Kidney epithelial cell (primary cell): ENCODE measurements at places on chromosomes 12 and 14. TPM values are rescaled to one million over a fixed set of nuclear protein-coding genes. Genes with fewer than 3 reads are reported as not detected.

- no peak for DNase-seq
Observed at GRCh38 chr14:81211844-81212243, 8.9 kb downstream of the GTF2A1 start.

GRCh38 chr12:68901145-68901544 is 31.8 kb downstream of the CPM start:
- no peak for DNase-seq

GRCh38 chr12:120573560-120573959 is 7.6 kb downstream of the POP5 start:
- no peak for DNase-seq

DNA sequence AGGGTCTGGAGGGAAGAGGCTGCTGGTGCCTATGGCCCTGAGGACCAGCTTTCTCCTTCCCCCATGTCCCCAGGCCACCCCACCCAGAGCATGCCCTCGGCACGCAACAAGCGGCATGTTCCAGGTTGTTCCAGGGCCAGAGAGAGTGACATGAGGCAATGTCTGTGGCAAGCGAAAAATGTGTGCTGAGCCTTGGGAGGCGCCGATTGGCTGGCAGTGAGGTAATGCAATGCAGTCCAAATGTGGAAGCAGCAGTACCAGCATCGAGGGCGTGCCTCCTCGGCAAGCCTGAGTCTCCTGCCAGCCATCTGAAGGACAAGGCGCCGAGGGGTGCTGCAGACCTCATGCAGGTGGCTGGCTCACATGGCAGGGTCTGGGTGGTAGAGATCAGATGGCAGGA is 423.8 kb downstream of the NRXN3 start:
- no peak for DNase-seq

- no peak for DNase-seq
Observed at GRCh38 chr14:21317398-21317797, 37.5 kb downstream of the RPGRIP1 start.

GRCh38 chr14:77238996-77239395 is 32.0 kb downstream of the NGB start:
- DNase-seq = no peak

DNA sequence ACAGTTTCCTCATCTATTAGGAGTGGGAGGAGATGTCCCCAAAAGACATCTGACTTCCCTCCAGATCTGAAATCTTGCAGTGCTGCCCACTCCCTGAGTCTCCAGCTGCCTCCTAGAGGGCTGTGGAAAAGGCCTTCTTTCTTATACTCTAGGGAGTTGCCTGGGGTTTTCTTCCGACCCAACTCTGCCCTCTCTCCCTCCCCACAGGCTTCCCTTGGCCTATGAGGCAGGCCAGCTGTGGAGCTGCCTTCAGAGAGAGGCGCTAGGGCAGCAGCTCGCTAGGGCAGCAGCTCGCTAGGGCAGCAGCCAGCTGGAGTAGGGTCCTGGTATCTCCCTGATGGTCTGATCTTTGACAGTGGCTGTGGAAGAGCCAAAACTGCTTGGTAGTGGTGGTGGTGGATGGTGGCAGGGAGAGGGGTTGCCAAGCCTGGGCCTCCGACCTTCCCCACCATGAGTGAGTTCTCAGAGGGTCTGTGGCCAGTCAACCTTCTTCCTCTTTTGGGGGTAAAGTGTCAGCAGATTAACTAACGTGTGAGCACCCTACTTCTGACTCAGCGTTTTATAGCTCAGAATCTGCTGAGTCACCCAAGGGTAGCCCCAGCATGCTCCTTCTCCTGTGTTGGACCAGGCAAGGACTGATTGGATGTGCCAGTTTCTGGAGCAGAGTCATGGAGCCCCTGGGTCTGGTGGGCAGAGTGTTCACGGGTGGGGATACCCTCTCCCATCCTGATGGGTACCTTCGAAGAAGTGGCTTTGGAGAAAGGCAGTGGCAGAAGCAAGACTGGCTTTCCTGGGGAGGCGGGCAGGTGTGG is 2.3 kb downstream of the SLC48A1 start:
- no peak for DNase-seq

GRCh38 chr14:64728106-64728505 is 23.9 kb downstream of the PLEKHG3 start:
- no peak for DNase-seq

DNA sequence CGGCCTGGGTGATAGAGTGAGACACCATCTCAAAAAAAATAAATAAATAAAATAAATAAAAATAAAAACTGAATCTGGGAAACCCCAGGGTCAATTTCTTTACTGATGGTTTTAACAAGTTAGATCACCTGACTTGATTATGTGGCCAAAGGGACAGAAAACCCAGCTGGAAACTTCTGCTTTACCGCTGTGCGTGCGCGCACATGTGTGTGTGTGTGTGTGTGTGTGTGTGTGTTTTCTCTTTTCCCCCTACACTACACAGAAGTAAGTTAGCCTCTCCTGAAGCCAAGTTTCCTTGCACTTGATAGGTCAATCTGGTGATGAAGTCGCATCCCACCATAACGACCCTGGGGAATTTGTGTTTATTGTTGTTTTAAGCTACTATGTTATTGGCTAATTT is 105.3 kb upstream of the AMN1 start:
- no peak for DNase-seq

CMTM5 gene
- total RNA-seq = not detected in 2 replicates

GALNT9 gene
- total RNA-seq = 1.5 and 9.4 TPM in 2 replicates

HOMEZ gene
- total RNA-seq = 11.9 and 24.3 TPM in 2 replicates
